ENCODE measurements at places on chromosomes 1 and 21. TPM values are rescaled to one million over a fixed set of nuclear protein-coding genes. Genes with fewer than 3 reads are reported as not detected.

- no peak for DNase-seq
- no peak overlapping the region for H3K4me3 ChIP-seq
- no peaks in the 10 kb centered on the region for H3K27me3 ChIP-seq
- no peak overlapping the region for H3K27ac ChIP-seq
- peaks cover 8% of the 10 kb centered on the region for H3K36me3 ChIP-seq
Observed at GRCh38 chr1:155882235-155882634, 22.9 kb downstream of the SYT11 start.

- DNase-seq = no peak
- H3K4me1 ChIP-seq = peaks cover 2% of the 10 kb centered on the region
- H3K27me3 ChIP-seq = no peaks in the 10 kb centered on the region
- H3K27ac ChIP-seq = no peak overlapping the region
- H3K4me3 ChIP-seq = no peak overlapping the region
Observed at GRCh38 chr1:178142806-178143205, 48.9 kb downstream of the RASAL2 start.

- no peaks in the 10 kb centered on the region for H3K4me1 ChIP-seq
- no peak overlapping the region for H3K27ac ChIP-seq
- H3K36me3 ChIP-seq = peaks cover 23% of the 10 kb centered on the region
- no peak overlapping the region for H3K4me3 ChIP-seq
- DNase-seq = peak; percentile 3
Observed at GRCh38 chr1:45032837-45033236, 20.8 kb downstream of the UROD start.

GRCh38 chr21:33898586-33898985 lies 17.0 kb downstream of the ATP5PO start:
- H3K27me3 ChIP-seq = no peaks in the 10 kb centered on the region
- no peak overlapping the region for H3K4me3 ChIP-seq
- DNase-seq = no peak
- peak overlapping the region; percentile 76 for H3K27ac ChIP-seq

GRCh38 chr1:168509875-168510791 lies 33.7 kb downstream of the XCL2 start:
- no peak overlapping the region for H3K4me3 ChIP-seq
- no peaks in the 10 kb centered on the region for H3K36me3 ChIP-seq
- peaks cover 52% of the 10 kb centered on the region for H3K4me1 ChIP-seq
- no peak overlapping the region for H3K27ac ChIP-seq
- no peaks in the 10 kb centered on the region for H3K27me3 ChIP-seq

GRCh38 chr1:156807627-156808026 lies 9.0 kb downstream of the SH2D2A start:
- no peak overlapping the region for H3K4me3 ChIP-seq
- no peaks in the 10 kb centered on the region for H3K36me3 ChIP-seq
- no peaks in the 10 kb centered on the region for H3K27me3 ChIP-seq
- H3K27ac ChIP-seq = no peak overlapping the region

DNA sequence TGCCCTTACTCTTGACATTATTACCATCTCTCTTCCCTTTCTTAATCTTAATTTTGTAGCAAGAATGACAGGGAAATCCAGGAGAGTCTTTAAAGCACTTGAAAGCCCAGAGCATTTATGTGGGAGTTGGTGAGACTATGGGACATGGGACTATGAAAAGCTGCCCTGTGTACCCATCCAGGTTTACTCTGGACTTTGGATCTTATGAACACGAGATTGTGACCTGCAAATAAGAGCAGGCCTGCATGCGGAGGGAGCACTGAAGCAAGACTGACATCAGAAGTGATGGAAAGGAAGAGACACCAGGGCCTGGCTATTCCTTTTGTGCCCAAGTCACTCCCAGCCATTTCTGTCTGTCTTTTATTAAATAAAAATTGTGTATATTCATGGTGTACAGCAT lies 209.6 kb downstream of the NUF2 start:
- no peaks in the 10 kb centered on the region for H3K4me1 ChIP-seq
- no peaks in the 10 kb centered on the region for H3K36me3 ChIP-seq
- H3K4me3 ChIP-seq = no peak overlapping the region
- H3K27me3 ChIP-seq = no peaks in the 10 kb centered on the region

DNA sequence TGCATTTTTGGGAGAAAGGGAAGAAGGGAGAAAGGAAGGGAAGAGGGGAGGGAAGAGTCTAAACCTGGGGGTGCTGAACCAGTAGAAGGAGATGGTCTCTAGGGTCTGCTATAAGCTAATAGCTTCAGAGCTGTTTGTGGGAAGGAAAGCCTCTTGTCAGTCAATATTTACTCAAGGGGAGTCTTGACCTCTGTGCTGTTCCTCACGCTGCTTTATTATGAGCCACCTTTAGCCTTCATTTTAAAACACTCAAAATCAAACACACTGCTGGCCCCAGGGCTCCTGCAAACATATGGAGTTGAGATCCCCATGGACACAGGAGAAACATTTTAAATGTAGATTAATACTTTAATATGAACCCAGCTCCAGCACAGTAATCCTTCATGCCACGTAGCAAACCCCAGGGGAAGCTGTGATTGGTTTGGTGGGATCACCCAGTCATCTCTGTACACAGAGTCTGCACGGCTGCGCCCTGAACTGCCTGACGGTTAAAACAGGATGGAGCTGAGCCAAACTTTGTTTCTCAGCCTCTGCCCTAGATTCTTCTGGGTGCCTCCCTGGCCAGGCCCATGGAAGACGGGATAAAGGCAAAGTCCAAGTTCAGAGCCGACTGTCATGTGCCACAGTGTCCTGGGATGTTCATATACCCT lies 40.2 kb upstream of the VWA5B1 start:
- no peaks in the 10 kb centered on the region for H3K27me3 ChIP-seq
- no peak overlapping the region for H3K27ac ChIP-seq
- peaks cover 9% of the 10 kb centered on the region for H3K4me1 ChIP-seq

DNA sequence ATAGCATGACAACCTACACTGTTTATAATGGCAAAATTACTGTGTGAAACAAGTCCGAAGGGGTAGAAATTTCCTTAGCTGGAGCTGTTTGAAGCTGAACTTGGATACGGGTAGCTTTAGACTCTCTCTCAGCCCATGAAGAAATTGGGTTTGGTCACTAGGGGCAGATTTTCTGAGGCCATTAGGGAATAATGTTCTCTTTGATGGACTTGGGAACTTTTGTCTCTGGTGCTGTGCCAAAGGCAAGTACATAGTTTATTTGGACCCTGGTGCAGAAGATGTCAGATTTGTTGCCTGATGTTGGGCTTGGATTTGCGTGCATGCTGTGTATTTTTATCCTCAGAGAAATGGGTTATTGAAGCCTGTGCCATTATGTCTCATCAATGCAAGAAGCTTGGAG lies 109.6 kb downstream of the VPS13D start:
- H3K27me3 ChIP-seq = no peaks in the 10 kb centered on the region
- no peak overlapping the region for H3K27ac ChIP-seq
- no peak overlapping the region for H3K4me3 ChIP-seq
- no peak for DNase-seq
- H3K36me3 ChIP-seq = peaks cover 36% of the 10 kb centered on the region
- H3K4me1 ChIP-seq = peaks cover 58% of the 10 kb centered on the region

- no peaks in the 10 kb centered on the region for H3K36me3 ChIP-seq
- H3K27ac ChIP-seq = no peak overlapping the region
- H3K27me3 ChIP-seq = no peaks in the 10 kb centered on the region
- H3K4me3 ChIP-seq = no peak overlapping the region
- H3K4me1 ChIP-seq = no peaks in the 10 kb centered on the region
Observed at GRCh38 chr21:21688889-21689288, 690.7 kb downstream of the NCAM2 start.

DNA sequence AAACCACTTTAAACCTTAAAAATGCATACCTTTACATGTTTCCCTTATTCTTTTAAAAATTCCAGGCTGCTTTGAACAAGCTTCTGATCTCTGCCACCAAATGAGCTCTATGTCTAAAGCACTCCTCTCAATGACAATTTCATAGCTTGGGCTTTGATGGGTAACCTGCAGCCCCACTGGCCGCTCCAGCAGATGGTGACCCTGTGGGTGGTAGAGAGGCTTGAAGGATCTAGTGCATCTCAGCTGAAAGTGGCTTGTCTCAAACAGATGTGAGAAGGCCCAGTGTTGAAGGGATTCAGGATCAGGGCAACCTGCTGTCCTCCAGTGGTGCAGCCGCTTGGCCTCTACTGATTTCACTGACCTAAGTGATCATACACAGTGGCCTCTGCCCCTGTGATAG lies 84.7 kb upstream of the IRF2BP2 start:
- no peak overlapping the region for H3K4me3 ChIP-seq
- no peaks in the 10 kb centered on the region for H3K27me3 ChIP-seq
- no peaks in the 10 kb centered on the region for H3K4me1 ChIP-seq
- no peaks in the 10 kb centered on the region for H3K36me3 ChIP-seq
- no peak overlapping the region for H3K27ac ChIP-seq
- DNase-seq = no peak

DNA sequence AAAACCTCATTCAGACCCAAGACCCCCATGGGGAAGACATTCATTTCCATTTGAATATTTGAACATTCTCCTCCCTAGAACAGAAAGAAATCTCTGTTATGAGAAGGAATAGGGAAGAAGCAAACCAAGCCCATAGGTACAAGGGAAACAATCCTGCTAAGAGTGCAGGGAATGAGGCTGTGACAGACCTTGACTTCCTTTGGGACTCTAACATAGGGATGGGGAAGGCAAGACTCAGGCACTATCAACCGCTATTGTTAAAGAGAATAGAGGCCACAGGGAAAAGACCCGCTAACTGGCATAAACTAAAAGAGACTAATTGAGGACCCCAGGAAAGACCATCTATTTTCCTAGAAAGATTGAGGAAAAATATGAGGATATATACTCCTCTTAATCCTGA lies 117.8 kb upstream of the BRINP3 start:
- no peak for DNase-seq
- H3K27ac ChIP-seq = no peak overlapping the region
- H3K4me1 ChIP-seq = no peaks in the 10 kb centered on the region
- no peaks in the 10 kb centered on the region for H3K36me3 ChIP-seq
- no peak overlapping the region for H3K4me3 ChIP-seq

- no peak overlapping the region for H3K27ac ChIP-seq
- H3K27me3 ChIP-seq = no peaks in the 10 kb centered on the region
- peaks cover 30% of the 10 kb centered on the region for H3K4me1 ChIP-seq
- no peak for DNase-seq
Observed at GRCh38 chr1:10945991-10946509, 66.4 kb upstream of the TARDBP start.

DNA sequence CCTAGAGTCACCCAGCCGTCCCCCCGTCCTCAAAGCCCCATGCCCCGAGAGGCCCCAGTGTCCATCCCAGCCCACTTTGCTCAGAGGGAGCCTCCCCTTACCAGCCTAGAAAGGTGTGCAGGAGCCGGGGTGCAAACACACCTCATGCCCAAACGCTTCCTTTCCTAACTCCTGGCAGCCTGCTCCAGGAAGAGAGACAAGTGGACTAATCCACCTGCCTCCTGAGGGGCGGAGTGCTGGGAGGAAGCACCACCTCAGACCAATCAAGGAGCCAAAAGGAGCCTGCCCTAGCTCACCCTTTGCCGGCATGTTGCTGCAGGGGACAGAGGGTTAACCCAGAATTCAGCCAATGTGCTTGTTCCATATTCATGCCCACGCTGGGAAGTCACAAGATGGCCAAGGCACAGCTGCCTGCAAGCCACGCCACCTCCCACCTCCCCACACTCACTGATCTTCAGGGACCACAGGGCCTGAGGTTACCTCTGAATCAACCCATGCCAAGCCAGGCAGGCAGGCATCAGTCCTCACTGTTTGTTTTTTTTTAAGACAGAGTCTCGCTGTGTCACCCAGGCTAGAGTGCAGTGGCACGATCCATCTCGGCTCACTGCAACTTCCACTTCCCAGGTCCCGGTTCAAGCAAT lies 27.8 kb downstream of the PLEKHA6 start:
- H3K36me3 ChIP-seq = no peaks in the 10 kb centered on the region
- H3K27me3 ChIP-seq = peaks cover 94% of the 10 kb centered on the region
- peaks cover 16% of the 10 kb centered on the region for H3K4me1 ChIP-seq

GRCh38 chr1:117070124-117070523 lies 10.0 kb downstream of the TTF2 start:
- no peak for DNase-seq
- no peaks in the 10 kb centered on the region for H3K4me1 ChIP-seq
- no peaks in the 10 kb centered on the region for H3K27me3 ChIP-seq
- no peak overlapping the region for H3K4me3 ChIP-seq

DNA sequence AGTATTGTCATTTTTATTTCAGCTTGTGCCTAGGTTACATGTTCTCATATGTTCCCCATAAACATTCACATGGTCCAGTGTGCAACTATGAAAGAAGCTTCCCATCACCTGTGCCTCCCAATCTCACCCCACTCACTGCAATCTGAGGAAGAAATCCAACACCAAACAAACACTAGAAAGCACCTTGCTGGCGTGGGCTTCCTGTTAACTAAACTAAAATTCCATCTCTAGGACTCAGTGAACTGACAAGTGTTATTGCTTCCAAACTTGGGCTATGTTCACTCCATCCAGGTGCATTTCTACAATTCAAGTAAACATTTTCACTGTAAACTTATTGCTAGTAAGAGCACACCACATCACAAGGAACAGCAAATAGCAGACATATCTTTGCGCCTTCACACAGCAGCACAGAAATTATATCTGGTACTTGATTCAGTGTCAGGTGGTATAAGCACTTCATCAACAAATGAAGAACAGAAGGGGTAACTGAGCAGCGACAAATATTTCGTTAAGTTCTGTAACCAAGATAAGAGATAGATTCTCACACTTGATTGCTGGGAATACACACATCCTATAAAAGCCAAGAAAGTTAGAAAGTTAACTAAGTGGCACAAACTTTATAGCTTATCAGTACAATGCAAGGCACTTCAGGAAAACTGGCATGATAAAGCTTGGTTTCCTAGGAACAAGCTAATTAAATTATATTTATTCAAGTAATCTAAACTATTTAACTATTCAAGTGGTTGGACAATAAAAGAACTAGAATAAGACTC lies 8.9 kb upstream of the KCNJ15 start:
- no peak for DNase-seq
- H3K4me1 ChIP-seq = no peaks in the 10 kb centered on the region
- no peak overlapping the region for H3K27ac ChIP-seq
- H3K36me3 ChIP-seq = no peaks in the 10 kb centered on the region

DNA sequence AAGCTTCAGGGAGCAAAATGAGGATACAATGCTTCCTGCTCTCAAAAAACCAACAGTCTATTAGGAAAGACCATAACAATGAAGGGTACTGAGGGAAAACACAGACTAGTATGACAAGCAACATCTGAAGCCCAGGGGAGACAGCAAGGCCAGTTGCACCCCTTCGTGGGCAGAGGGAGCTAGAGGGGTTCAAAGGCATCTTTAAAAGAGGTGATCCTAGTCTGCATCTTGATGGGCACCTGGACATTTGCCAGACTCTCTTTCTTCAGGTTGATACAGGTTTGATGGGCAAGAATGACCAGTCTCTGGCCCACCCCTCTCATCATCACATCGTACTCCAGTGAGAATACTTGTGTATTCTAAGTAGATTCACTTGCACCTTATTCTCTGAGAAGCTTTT lies 177.7 kb downstream of the VAV3 start:
- no peaks in the 10 kb centered on the region for H3K36me3 ChIP-seq
- no peaks in the 10 kb centered on the region for H3K27me3 ChIP-seq
- H3K27ac ChIP-seq = no peak overlapping the region

- H3K36me3 ChIP-seq = no peaks in the 10 kb centered on the region
- no peak for DNase-seq
Observed at GRCh38 chr21:43207868-43208267, 39.1 kb downstream of the CRYAA start.

S100A9 gene
- 845 TPM for total RNA-seq

KCNC4 gene
- total RNA-seq = 6.1 TPM

SYNJ1 gene
- 9.4 TPM for total RNA-seq

KCNA2 gene
- total RNA-seq = 4.3 TPM

PKNOX1 gene
- total RNA-seq = 10.3 TPM

FCRL4 gene
- not detected for total RNA-seq

Data from esophagus muscularis mucosa (tissue), 4 donors.